ENCODE measurements at places on chromosomes 1 and 21. TPM values are rescaled to one million over a fixed set of nuclear protein-coding genes. Genes with fewer than 3 reads are reported as not detected.

The TCHH gene
- 0.13 TPM for total RNA-seq

The RNF223 gene
- total RNA-seq = not detected

The TFF3 gene
- 6.1 TPM for total RNA-seq

The BTBD8 gene
- 14.9 TPM for total RNA-seq

The TCHHL1 gene
- not detected for total RNA-seq

The TGFB2 gene
- 46.8 TPM for total RNA-seq

The ANGPTL1 gene
- 4.1 TPM for total RNA-seq

The VHLL gene
- not detected for total RNA-seq

Data from sciatic nerve (tissue), 2 donors.